ENCODE measurements at places on chromosomes 12 and 14.

- DNase-seq = no peak
Measured at GRCh38 chr12:118346895-118347294, 25.8 kb downstream of the TAOK3 start.

DNA sequence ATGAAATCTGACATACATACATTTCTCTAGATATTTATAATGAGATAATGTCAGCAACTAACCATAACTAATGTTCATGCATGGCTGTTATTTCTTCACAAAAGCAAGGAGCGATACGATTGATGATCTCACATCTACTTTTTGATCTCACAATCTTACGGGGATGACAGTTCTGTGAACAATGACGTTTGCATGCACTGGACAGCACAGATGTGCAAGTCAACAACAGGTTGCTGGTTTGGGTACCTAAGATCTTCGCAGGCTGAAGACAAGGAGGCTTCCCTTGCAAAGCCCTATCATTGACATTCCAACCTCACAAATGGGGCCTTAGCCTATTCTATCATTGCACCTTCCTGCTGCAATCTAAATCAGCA lies 53.6 kb downstream of the C12orf42 start:
- DNase-seq = no peak

DNA sequence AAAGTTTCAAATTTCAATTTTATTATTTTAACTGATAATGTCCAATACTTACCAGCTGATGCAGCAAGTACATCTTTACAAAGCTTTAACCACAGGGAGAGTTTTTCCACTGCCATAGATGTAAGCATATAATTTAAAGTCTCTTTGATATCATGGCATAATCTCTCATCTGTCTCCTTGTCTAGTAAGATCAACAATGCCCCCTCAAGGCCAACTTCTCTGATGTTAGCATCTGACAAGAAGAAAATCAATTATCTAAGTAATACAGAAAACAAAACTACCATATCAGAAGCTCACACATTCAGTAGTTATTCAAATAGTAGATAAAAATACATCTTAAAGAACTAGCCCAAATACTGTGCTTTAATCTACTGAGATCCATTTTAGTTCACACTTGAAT lies 94.2 kb downstream of the HEATR5A start:
- DNase-seq = no peak

- DNase-seq = no peak
Measured at GRCh38 chr12:45833401-45833800, 103.9 kb downstream of the ARID2 start.

DNA sequence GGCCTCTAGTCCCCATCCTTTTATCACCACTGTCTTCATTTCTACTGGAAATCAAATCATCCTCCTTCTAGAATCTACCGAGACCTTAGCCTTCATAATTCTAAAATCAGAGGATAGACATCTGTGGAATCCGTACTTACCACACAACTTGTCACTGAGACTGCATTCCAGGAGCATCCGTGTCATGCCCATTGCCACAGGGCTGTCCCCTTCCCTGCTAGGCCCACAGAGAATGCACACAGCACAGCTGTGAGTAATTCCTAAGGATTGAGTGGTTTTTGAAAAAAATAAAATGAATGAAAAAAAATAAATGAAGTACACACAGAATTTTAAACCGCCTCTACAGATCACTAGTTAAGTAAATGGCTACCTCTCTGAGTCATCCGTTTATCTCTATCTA lies 21.0 kb upstream of the MAGOHB start:
- no peak for DNase-seq

GRCh38 chr12:132476421-132476820 lies 13.5 kb upstream of the FBRSL1 start:
- DNase-seq = no peak

GRCh38 chr12:66080791-66081190 lies 49.8 kb downstream of the LLPH start:
- no peak for DNase-seq

GRCh38 chr12:105878964-105879363 lies 259.8 kb downstream of the NUAK1 start:
- DNase-seq = no peak

DNA sequence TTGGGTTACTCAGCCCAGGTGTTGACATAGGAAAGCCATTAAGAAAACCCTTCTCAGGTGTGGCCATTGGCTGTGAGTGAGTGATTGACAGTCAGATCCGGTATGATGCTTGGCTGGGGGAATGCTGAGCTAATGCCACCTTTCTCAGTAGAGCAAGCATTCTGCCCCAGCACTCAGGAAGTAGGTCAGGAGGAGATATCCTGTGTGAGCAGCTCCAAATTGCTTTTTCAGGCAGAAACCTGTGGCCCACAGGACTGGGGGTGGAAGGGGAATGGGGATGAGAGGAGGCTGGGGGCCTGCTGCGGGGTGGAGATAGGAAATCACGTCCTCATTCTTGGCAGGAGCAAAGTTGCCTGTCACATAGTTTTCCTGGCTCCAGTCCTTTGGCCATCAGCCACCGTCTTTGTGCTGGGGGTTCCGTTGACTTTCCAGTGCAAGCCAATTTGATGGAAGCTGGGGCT lies 55.7 kb downstream of the NINJ2 start:
- no peak for DNase-seq

- DNase-seq = no peak
Measured at GRCh38 chr12:130026608-130027176, 122.9 kb upstream of the TMEM132D start.

DNA sequence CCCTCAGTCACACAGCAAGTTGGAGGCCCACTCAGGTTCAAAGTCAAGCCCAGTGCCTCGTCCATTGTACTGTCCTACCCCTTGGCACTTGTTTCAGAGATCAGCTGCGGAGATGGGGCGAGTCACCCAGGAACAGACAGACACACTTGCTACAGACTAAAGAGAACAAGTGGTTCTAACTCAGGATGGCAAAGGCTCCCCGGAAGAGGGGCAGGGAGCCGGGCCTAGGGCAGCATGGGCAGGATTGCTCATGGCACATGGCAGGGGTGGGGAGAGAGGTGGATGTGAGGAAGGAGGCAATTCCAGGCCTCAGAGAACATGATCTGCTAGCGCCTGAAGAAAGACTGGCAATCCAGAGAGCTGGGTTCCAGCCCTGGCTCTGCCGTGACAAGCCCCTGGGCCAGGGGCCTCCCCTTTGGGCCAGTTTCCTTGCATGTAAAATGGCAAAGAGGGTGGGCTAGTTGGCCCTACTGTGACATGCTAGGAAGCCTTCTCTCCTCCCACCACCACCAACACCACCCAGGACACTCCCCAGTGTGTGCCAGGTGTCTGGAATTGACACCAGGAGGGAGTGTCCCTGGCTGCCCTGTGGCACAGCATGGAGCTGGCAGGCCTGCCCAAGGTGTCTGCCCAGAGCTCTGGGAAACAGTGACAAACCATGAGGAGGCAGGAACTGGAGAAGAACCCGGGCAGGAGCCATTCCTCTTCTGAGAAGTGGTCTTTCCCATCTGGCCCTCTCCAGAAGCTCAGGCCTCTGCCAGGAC lies 24.0 kb upstream of the IRF2BPL start:
- DNase-seq = no peak

DNA sequence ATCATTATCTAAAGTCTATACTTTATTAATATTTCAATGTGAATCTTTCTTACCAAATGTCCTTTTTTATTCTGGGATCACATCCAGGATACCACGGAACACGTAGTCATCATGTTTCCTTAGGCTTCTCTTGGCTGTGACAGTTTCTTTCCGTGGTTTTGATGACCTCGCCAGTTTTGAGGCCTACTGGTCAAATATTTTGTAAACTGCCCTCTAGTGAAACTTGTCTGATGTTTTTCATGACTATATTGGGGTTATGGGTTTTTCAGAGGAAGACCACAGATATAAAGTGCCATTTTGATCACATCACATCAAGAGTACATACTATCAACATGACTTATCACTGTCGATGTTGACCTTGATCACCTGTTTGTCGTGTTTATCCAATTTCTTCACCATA lies 14.1 kb upstream of the SERPINA6 start:
- no peak for DNase-seq

- DNase-seq = no peak
Measured at GRCh38 chr14:71651228-71651627, 281.0 kb upstream of the RGS6 start.

DNA sequence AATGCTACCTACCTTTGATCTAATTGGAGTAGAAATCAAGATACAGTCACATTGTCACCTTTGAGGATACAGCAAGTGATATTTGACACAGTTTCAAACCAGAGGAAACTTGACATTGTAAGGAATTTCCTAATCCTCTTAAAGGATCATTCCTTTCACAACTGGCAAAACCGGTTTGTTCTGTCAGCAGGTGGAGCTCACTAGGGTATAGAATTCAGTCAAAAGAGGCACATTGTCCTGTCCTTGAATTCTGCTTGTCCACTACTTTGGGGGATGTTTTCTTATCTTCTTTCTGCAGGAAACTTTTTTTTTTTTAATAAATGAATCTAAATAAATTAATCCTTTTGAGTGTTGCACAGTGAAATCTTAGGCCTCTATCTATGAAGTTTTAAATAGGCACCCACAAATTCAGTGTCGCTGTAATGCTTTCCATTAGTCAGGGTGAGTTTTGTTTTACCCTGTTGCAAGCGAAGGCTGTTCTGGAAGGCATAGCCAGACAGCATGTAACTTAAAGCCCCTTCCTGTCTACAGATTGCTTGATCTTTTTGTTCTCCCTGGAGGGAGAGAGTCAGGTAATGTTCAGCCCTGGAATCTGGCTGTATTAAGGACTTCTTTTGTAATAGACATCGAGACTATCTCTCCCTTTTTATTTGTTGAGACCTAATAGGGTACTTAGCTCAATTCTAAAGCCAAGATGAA lies 285.0 kb upstream of the RGS6 start:
- DNase-seq = no peak

- DNase-seq = no peak
Measured at GRCh38 chr12:66119229-66119869, 11.2 kb downstream of the LLPH start.

DNA sequence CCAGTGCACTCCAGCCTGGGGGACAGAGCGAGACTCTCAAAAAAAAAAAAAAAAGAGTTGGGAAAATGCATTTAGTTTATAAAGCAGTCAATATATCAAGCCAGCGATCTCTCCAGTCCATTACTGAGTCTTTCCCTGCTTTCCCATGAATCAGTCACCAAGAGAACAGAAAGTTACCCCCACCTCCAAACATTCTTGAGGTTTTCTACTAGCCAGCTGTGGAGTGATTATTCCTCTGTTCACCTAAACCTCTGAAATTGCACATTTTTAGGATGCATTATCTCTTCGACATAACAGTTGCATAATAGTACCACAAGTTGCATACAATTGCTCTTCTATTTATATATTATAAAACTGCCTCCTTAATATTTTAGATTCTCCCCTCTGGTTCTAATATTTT lies 134.8 kb upstream of the DIO3 start:
- DNase-seq = no peak

GRCh38 chr12:51942501-51943000 lies 8.9 kb upstream of the ACVR1B start:
- no peak for DNase-seq

DNA sequence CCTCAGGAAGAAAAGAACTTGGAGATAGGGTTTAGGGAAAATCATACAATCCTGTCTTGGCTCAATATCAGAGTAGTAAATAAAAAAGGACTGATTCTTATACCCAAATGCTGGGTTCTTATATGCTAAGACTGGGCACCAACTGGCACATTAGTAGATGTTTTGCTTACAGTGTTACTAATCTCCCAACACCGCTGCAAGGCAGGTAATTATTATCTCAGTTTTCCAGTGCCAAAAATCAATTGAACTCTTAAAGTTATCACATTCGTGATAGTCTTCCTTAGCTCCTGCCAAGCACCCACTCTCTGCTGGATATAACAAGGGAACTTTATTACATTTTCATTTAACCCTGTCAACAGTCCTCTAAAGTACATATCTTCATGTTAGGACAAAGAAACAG lies 25.0 kb upstream of the HIGD1C start:
- DNase-seq = no peak

DNA sequence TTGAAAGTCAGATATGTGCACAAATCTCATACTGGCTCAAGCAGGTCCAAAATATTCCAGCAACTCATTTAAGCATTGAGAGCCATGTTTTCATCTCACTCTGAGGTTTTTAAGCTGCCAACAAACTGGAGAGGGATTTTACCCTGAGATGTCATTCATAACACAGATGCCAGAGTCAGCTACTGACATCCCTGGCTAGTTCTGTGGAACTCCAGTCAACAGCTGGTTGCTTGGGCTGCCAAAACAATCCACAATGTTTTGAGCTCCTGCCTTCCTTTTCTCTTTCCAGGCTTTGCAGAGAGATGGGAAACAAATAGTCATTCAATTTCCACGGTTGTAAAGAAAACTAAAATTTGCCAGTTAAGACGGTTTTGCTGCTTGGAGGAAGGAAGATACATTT lies 621.2 kb upstream of the FBXO33 start:
- DNase-seq = no peak

GRCh38 chr14:71538938-71539649 lies 393.1 kb upstream of the RGS6 start:
- DNase-seq = no peak

GRCh38 chr14:38357557-38357956 lies 101.7 kb upstream of the CLEC14A start:
- no peak for DNase-seq

DNA sequence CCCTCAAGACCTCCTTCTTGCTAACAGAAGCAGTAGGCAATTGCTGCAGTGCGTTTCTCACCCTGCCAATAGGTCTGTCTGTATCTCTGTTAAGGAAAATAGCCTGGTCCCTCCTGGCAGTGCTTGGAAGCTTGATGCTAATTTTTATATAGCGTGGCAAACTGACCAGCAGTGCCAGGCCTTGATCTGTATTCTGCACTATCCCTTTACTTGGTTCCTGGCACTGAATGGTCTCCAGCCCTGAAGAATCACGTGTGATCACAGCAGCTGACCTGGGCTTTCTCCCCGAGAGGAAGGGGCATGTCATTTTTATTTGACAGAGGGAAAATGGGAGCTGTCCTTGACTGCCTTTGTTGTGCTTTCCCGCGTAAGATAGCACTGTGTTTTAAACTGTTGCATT lies 48.7 kb upstream of the TRAF3 start:
- DNase-seq = no peak

GRCh38 chr12:106855221-106855758 lies 80.8 kb downstream of the RIC8B start:
- no peak for DNase-seq

GRCh38 chr14:81946375-81946774 lies 412.7 kb upstream of the SEL1L start:
- DNase-seq = no peak

DNA sequence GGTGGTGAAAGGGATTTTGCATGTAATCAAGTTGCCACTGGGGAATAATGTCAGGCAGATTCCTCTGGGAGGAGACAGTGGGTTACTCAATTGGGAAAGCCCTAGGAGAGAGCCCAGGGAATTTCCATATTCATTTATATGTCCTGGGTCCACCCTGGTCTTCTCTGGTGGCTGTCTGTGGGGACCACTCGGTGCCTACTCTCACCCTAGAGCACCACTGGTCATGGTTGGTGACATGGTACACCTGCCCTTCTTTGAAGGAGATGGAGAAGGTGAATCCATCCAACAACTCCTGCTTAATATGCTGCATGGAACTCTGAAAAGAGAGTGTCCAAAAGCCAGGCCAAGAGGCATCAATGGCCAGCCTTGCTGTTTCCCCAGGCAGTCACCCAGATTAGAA lies 12.8 kb upstream of the RERG start:
- no peak for DNase-seq

- no peak for DNase-seq
Measured at GRCh38 chr14:53640695-53641094, 315.9 kb downstream of the BMP4 start.
